ENCODE measurements at places on chromosomes 7 and 10.

DNA sequence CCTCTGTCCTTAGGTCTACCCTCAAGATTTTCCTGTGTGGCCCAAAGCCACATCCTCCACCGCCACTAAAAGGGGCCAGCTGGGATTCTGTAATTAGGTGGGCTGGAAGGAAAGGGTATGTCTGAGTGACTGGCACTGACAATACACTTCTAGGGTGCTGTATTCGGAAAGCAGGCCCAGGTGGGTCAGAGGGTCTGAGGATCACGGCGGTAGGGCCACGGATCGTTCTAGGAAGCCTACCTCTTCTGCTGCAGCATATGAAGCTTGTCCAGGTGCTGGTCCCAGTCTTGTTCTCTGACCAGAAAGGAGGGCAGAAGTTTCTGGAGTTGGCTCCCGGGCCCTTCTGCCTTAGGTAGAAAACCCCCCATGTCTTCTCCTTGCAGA lies 462 bp downstream of the TRPV5 start:
- DNase-seq: no peak

- no peak for DNase-seq
These were observed 22.2 kb upstream of the BMPER start for GRCh38 chr7:33882950-33883670.

GRCh38 chr7:94907811-94908322 lies 473 bp downstream of the PPP1R9A start:
- no peak for DNase-seq

DNA sequence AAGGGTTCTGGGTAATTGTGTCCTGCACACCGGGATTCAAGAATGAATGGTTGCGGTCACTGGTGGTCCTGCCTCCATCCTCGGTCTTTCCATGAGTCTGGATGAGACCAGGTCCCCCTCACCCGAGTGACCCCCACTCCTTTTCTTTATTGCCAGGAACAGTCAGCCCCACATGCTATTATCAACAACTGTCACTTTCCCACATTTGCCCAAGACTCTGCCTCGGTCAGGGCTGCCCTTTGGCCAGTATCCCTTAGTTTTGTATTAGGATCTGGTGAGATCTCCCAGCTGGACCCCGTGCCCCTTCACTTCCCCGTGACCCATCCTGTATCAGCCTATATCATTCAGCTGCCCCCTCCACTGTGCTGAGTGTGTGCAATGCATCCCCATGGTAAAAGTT lies 288.3 kb downstream of the ADARB2 start:
- no peak for DNase-seq

- no peak for DNase-seq
These were observed 4.8 kb downstream of the INA start for GRCh38 chr10:103281753-103282152.

- no peak for DNase-seq
These were observed 44.0 kb downstream of the CREB3L2 start for GRCh38 chr7:137957887-137958286.

GRCh38 chr10:16887565-16887964 lies 70.3 kb upstream of the RSU1 start:
- DNase-seq: no peak

DNA sequence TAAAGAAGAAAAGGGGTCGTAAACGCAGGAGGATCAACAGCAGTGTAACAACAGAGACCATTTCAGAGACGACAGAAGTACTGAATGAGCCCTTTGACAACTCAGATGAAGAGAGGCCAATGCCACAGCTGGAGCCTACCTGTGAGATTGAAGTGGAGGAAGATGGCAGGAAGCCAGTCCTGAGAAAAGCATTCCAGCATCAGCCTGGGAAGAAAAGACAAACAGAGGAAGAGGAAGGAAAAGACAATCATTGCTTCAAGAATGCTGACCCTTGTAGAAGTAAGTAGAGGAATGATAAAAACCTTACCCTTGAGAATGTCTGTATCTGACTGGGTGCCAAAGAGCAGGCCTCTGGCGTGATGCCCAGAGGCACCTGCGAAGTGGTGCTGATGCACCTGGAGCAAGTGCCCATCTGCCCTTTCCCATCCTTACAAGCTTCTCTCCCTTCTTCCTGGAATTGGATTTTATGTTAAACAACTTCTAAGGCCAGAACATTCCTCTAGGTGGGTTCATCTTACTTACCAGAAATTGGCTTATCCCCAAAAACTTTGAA lies 86.4 kb upstream of the SAMD8 start:
- DNase-seq: no peak

DNA sequence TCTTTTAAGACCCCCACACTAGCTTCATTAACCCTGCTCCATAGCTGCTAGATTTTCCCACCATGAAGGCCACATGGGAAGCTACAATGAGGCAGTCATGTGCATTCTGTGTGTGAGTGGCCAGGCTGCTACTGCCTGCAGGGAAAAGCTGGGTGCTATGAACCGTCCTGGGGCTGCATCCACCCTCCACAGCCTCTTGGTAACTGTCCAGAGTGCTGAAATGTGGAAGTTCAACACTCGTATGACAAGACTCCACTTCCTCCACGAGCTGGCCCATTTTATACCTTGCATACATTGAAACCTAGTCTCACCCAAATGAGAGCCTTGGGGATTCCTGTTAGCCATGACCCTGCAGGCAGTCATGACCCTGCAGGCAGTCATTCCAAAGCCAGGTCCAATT lies 59.4 kb downstream of the CUZD1 start:
- no peak for DNase-seq

DNA sequence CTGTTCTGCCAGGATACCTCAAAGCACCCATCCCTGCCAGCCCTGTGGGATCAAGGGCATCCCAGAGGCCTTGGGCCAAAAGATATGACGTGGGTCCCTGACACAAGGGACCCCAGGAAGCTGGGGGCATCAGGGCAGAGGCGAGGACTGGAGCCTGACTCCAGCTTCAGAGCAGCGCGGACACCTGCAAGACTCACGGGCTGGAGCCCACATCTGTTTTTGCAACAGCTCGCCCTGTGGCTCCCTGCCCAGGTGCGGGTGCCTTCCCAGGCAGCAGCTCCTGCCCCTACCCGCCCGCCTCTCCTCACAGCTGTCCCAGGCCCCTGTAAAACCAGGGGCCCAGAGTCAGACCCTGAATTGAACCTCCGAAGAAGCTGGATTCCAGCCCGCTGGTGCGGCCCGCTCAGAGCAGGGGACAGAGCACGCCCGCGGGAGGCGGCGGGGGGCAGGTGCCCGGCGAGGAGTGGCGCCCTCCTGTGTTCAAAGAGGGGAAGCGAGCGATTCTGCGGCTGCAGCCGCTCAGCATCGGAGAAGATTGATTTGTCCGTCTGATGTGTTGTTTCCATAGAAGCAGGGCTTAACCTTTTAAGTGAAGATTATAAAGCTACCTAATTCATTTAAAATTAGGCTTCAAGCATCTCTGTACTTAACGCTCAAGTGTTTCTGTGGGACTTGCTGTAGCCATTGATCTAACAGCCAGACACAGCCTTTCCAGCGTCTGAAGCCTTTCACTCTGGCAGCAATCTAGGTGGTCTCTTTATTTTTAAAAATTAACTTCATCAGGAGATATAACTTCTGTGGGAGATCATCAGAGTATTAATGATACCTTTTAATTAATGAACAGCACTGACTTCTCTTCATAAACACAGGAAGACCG lies 88.4 kb downstream of the BEND7 start:
- DNase-seq: no peak

DNA sequence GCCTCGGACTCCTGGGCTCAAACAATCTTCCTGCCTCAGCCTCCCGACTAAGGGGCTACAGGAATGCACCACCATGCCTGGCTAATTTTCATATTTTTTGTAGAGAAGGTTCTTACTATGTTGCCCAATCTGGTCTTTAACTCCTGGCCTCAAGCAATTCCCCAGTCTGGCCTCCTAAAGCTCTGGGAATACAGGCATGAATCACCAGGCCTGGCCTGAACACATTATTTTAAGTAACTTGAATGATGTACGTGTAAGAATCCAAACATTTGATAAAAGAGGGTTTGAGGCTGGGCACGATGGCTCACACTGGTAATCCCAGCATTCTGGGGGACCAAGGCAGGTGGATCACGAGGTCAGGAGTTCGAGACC lies 13.0 kb upstream of the BAMBI start:
- no peak for DNase-seq

DNA sequence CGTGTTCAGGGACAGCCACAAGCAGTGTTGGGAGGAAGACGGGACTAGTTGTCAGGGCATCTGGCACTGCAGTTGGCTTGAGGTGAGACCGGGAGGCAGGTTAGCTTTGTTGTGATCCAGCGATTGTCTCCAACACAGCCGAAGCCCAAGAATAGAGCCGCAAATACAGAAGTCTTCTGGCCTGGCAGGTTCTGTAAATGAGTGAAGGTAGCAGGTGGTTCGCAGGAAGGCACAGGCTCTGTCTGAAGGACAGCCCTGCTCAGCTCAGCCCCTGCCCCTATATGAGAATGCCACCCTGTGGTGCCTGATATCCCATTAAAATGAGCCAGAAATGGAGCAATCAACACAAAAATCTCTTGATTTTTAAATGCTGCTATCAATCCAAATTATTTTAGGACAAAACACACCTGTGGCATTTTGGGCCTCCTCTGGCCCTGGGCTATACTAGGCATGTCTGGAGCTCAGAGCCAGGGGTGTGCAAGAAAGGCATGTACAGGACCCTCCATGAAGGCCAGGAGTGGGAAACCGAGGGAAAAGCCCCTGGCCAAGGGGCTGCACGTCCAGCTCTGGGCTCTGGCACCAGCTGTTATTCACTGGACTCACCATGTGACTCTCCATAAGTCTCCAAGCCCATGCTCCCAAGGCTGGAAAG lies 11.2 kb upstream of the C10orf71 start:
- no peak for DNase-seq

DNA sequence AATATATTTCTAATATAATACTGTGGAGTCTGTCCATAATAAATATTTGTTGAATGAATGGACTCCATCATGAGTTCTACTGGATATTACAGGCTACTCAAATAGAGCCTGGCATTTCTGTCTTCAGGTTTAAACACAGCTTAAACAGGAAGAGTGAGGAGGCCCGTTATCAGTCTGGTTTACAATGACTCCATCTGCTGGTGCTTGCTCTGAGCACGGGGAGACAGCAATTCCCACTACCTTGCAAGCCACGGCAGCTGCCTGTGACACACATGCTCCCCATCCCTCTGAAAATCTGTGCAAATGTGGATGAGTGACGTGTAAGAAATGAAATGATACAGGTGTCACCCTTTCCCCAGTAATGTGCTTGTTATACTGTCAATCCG lies 293.5 kb upstream of the IMMP2L start:
- no peak for DNase-seq

DNA sequence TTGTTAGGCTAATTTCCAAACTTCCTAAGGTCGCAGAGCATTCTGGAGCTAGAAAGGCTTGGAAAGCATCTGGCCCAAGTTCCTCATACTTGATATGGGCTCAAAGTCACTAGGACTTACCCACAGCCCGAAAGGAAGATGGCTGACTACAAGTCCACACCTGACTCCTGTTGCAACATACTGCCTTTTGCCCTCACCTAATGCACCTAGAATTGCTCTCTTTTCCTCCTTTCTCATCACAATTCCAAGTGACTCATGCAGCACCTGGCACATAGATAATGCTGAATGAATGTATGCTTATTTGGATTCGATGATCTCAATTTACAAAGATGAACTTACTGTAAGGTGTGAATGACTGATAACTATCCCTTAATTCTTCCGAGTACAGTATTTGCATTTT lies 131.5 kb downstream of the SORBS1 start:
- no peak for DNase-seq

- DNase-seq: no peak
These were observed 163.7 kb upstream of the AHR start for GRCh38 chr7:17134786-17135185.

GRCh38 chr7:113763226-113763625 lies 155.6 kb downstream of the PPP1R3A start:
- DNase-seq: no peak

GRCh38 chr7:141280100-141280499 lies 206.2 kb downstream of the TMEM178B start:
- no peak for DNase-seq

DNA sequence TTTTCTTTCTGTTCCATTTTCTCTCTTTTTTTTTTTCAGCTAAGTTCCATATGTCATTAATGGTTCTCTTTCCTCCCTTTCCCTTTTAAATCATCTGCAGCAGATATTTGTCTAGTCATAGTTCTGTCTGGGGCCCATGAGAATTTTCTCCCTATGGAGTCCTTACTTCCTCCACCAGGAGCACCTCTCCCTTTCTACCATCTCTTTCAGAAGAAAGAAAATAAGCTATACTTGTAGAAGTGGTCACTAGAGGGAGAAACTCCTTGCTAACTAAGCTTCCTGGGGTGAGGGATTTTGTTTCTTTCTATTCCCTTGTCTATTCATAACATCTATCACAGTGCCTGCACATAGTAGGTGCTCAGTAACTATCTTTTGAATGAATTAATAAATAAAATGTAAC lies 230.2 kb upstream of the HPS1 start:
- DNase-seq: no peak

GRCh38 chr7:126774077-126774476 lies 478.7 kb downstream of the GRM8 start:
- no peak for DNase-seq

DNA sequence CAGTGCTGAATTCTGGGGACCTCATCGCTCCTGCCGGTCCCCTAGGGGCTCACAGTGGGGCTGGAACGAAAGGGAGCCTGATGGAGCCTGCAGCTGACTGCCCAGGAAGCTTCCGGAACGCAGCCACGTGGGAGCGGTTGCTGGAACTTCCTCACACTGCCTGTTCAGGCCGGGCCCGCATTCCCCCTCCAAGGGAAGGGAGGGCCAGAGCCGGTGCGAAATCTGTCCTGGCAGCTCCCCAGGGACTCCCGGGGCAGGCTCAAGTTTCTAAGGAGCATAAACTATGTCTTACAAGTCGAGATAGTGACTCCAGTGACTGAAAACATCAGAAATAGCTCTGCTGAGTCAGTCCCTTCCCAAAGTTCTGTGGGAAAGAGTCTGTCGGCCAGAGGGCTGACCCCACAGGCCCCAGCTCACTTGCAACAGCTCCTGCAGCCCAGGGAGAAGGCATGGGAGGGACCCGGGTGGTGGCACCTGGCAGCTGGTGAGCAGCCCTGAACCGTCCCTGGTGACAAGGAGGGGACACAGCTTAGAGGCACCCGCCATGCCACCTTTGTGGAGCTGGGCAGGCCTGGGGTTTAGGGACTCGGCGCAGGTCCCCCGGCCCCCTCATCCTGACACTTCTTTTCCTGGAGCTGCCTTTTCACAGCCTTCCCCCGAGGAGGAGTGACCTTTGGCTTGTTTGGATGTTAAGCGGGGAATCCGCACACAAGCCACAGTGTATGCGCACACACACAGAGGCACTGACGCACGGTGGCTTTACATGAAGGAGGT lies 47.6 kb downstream of the PDGFA start:
- DNase-seq: peak; percentile 83

Data from BJ (cell line).